ENCODE measurements at places on chromosomes 11 and 22. TPM values are rescaled to one million over a fixed set of nuclear protein-coding genes. Genes with fewer than 3 reads are reported as not detected.

- no peak for DNase-seq
These were observed 125.6 kb downstream of the GRIK4 start for GRCh38 chr11:120637131-120637530.

GRCh38 chr11:111047374-111047773 is 198.2 kb upstream of the POU2AF2 start:
- no peak for DNase-seq

DNA sequence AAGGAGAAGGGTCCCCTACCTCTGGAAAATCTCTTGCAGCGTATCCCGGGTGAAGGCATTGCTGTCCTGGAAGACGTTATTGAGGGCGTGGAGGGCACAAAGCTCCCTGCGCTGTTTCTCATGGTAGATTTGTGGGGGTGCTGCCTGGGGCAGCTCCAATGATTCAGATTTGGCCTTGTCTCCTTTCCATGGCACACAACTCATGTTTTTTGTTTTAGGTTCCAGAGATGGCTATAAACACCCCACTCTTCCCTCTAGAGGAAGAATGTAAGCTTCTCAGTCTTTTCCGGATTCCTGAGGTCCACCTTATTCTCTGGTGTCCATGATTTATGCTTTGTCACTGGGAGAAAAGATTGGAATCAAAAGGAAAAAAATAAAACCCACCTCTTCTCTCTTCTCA is 959 bp downstream of the JOSD1 start:
- no peak for DNase-seq

DNA sequence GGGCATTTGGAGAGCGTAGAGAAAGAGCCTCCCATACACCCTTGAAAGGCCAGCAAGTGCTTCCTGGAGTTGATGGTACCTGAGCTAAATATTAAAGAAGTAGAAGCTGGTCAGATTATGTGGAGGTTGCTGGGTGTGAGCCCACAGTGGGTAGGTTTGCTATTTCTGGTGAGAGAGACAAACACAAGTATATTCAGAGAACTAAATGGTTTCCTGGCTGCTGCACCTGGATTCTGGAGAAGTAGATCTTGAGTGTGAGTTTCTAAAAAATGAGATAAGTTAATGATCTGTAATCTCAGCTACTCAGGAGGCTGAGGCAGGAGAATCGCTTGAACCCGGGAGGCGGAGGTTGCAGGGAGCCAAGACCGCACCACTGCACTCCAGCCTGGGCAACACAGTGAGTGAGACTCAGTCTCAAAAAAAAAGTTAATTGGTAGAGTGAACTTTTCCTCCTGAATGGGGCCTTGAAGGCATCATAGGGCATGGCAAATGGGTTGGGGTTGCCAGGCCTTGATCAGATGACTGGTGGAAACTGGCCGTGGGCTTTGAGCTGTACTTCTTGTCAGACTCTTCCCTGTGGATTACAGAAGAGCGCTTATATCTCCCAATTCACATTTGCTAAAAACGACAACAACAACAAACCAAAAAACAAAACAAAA is 75.8 kb downstream of the ADAMTS15 start:
- no peak for DNase-seq

- DNase-seq, result no peak
These were observed 696.3 kb downstream of the DLG2 start for GRCh38 chr11:84930863-84931262.

DNA sequence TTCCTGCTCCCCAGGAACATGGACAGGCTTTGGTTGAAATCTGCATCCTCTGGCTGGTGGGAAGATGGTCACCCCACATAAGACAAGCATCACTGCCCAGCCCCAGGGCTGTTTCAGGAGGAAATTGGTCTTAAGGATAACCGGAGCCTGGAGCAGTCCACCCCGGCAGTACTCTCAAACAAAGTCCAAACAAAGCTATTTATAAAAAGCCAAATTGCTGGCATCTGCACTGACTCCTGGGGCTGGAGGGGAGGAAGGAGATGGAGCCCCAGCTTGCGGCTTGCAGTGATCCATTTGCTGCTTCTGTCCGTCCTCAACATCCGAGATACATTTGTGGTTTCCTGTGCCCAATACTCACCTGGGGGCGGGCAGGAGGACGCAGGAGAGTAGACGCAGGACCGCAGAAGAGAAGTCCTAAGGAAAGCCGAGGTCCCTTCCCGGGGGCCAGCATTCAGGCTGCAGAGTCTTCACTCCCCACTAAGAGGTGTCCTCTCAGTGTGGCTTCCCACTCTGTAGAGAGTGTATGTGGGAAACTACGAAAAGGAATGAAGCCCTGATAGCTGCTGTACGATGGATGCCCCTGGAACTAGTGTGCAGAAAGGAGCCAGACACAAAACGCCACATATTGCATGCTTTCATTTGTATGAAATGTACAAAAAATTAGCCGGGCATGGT is 107.3 kb upstream of the FGF3 start:
- DNase-seq, result peak; percentile 7

The OR5L2 gene
- total RNA-seq, result not detected

GRCh38 chr22:23772649-23773473 is at the start of gene MMP11:
MMP11 (plus strand) TSS chr22:23772849; CDS start chr22:23772871, 22 bp downstream.
- DNase-seq, result peak; percentile 63

The MS4A6E gene
- total RNA-seq, result not detected

DNA sequence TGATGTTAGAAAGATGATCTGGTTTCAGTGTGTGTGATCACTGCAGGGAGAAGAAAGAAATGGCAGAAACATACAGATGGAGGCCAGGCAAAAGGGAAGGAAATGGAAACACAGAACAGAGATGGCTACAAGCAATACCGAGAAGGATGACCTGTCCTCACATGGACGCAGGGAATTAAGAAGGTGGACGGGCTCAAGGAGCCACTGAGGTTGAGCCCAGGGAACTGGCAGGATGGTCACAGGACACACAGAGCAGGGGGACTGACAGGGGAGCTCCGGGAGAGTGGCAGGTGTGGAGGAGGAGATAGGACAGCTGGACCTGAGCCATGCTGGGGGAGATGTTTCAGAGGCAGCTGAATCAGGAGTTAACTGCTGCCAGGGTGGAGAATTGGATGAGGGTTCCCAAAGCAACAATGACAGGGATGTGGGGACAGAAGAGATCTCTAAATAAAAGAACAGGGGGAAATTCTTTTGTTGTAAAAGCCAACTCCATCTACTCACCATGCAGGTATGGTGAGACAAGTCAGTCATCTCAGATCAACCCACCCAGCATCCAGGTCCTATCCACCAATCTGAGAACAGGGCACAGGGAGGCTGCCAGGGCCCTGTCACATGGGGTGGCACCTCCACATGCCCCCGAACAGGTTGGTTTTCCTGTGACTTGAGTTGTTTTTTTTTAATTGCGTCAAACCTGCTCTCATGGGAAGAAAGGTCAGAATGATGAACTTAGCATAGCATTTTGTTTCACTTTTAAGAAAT is 26.3 kb downstream of the KLHL22 start:
- DNase-seq, result no peak

DNA sequence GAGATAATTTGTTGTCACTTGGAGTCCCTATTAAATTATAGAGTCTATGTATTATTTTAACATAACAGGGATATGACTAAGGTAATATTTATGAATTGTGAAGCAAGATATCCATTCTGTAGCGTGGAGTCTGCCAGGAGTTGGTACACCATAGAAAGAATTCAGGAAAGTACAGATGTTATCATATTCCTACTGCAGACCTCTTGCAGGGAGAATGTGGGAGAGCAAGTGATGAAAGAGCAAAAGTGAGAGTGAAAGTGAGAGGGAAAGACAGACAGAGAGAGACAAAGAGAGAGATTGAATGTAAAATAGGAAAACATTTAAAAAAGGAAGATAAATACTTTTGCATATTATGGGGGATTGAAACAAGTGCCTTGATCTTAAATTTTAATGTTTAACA is 468.8 kb downstream of the CNTN5 start:
- DNase-seq, result no peak

The PARVG gene
- 25.3 TPM for total RNA-seq

- no peak for DNase-seq
These were observed 7.8 kb downstream of the KIRREL3 start for GRCh38 chr11:126992804-126993111.

The APOBEC3B gene
- not detected for total RNA-seq

- DNase-seq, result no peak
These were observed 50.4 kb downstream of the TENM4 start for GRCh38 chr11:79390477-79390876.

The MS4A4E gene
- total RNA-seq, result 2.5 TPM

The TMEM45B gene
- 2.1 TPM for total RNA-seq

DNA sequence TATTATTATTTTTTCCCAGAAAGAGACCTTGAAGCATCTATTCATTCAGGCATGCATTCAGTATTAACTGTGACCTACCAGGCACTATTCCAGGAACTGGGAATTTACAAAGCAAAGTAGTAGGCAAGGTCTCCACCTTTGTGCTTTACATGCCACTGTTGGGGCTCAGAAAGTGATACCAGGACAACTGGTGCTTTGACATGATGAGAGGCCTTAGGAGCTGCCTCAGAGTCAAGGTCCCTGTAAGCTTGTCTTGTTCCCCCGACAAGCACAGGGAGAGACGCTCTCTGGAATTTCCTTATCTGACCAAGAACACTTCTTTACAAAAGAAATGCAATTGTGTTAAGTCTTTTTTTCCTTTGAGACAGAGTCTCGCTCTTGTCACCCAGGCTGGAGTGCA is 2.3 kb upstream of the HMOX1 start:
- no peak for DNase-seq

The P2RY2 gene
- total RNA-seq, result 3.1 TPM

DNA sequence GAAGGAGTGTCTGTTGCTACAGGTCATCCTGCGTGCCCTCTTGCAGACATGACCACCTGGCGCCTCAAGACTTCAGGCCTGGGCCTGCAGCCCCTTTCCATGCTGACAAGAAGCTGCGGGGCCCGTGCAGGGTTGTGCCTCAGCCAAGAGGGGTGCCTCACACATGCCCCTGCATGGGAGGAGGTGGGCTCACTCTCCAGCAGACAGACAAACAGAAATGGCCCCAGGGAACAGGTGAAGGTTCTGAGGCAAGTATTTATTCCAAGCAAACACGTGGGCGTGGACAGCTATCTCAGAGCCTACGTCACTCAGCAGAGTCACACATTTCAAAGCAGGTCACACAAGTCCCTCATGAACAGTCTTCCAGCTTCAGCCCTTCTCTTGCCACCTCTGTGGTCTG is 5.9 kb upstream of the SYCE3 start:
- no peak for DNase-seq

The SLC37A2 gene
- 0.26 TPM for total RNA-seq

The MS4A12 gene
- not detected for total RNA-seq

The CASP4 gene
- total RNA-seq, result 62.4 TPM

DNA sequence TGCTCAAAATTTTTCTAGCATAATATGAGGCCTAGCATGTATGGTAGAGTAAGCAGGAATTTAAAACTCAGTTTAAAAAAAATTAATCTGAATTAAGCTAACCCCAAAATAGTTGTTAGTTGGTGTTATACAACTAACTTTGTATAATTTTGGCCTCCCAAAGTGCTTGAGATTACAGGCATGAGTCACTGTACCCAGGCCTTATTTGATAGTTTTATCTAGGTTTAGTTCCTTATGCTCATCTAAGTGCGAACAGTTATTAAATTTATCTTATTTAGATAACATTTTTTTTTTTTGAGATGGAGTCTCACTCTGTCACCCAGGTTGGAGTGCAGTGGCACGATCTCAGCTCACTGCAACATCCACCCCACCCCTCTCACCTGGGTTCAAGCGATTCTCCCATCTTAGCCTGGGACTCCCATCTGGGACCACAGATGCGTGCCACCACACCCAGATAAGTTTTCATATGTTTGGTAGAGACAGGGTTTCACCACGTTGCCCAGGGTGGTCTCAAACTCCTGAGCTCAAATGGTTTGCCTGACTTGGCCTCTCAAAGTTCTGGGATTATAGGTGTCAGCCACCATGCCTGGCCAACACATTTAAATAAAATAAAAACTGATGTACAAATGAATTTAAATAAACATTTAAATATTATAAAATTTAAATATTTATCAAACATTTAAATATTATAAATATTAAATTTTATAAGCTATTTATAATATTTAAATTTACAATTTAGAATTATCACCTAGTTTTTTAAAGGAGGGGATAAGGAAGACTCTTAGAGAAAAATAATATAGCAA is 7.5 kb downstream of the IL18 start:
- no peak for DNase-seq

The CCND1 gene
- total RNA-seq, result 19.5 TPM

DNA sequence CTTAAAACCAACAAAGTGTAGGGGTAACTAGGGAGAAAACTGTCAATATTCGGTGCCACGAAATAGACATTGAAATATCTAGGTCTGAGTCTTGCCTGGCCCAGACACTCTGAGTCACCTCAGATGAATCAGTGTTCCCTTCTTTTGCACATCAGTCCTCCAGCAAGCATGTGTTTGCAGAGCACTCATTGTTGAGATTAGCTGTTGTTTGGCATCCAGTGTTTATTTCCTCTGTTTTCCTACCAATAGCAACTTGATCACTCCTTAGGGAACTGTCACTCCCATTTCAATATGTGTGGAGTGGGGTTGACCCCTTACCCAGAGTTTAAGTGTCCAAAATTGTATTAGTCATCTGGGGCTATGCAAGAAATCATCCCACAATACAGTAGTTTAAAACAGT is 4.7 kb upstream of the ASCC2 start:
- DNase-seq, result no peak

DNA sequence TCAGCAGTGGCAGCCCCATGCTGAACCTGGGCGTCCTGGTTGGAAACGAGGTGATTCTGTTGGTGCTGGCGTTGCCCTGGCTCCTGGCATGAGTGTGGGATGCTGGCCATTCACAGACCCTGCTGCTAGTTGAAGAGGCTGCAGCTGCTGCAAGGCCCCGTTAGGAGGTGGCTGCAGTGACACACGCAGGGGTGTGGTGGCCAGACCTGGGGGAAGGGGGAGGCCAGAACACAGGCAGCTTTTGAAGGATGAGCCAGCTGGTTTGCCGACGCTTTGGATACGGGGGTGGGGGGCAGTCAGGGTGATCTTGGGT is 77.2 kb downstream of the MORC2 start:
- DNase-seq, result no peak

- DNase-seq, result no peak
These were observed 1273.8 kb downstream of the FAM181B start for GRCh38 chr11:81459766-81460306.

- DNase-seq, result peak; percentile 22
These were observed 51.2 kb upstream of the ARHGAP20 start for GRCh38 chr11:110763249-110764011.

The CCDC88B gene
- total RNA-seq, result 0.29 TPM

GRCh38 chr22:29691636-29692326 is 28.0 kb upstream of the CABP7 start:
- DNase-seq, result no peak

DNA sequence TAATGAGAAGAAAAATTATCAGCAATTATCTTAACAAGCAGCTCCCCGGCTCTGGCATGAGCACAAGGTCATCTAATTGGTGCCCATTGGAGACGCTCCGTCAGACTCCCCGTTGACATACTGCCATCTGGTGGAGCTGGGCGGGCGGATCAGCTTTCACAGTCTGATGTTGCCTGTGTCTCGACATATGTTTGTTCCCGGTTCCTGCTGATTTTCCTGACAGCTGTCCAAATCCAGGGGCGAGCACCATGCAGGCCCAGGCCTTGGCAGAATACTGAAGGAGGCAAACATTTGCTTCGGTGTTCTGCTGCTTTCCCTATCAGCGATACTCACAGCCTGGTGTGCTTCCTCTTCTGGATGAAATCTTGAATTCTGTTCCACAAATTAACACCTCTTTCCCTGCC is 43.8 kb upstream of the BARX2 start:
- peak; percentile 79 for DNase-seq

- DNase-seq, result no peak
These were observed 34.6 kb downstream of the LIMK2 start for GRCh38 chr22:31246687-31247086.

GRCh38 chr11:12376259-12377081 is 901 bp upstream of the PARVA start:
- DNase-seq, result peak; percentile 81

The LINC01488 gene
- total RNA-seq, result not detected

- DNase-seq, result no peak
These were observed 157.7 kb upstream of the TMEM45B start for GRCh38 chr11:129657866-129658525.
